ENCODE measurements at places on chromosomes 1 and 21.

- no peak for DNase-seq
These were observed 89.4 kb downstream of the PTPRU start for GRCh38 chr1:29325675-29326074.

DNA sequence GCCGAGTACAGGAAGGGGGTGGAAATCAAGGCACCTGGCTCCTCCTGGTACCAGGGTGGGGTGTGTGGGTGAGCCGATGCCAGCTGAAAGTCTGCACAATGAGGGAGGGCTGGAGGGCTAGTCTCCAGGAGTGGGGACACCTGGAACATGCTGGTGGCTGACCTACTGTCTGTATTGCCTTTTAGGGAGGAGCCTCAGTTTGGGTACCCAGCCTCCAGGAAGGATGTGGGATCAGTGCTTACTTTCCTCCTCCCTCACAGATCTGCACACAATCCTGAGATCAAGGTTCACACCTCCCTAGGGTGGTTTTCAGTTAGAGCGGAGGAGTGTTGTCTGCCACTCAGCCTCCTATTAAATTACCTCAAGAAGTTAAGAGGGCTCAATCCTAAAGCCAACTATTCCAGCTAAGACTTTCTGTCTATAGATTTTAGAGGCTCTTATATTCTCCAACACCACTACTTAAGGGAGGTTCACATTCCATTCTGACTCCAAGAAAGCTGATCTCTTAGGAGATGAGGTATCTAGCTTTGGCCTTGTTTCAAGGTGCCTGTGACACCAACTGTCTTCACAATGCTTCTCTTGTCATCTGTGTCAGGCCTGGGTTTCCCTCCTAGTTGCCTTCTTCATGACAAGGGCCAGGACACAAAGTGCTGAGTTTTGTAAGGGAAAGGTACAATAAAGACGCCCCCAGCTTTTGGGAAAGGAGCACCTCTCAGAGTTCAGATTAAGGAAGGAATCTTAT is 15.7 kb downstream of the SSR2 start:
- no peak for DNase-seq

DNA sequence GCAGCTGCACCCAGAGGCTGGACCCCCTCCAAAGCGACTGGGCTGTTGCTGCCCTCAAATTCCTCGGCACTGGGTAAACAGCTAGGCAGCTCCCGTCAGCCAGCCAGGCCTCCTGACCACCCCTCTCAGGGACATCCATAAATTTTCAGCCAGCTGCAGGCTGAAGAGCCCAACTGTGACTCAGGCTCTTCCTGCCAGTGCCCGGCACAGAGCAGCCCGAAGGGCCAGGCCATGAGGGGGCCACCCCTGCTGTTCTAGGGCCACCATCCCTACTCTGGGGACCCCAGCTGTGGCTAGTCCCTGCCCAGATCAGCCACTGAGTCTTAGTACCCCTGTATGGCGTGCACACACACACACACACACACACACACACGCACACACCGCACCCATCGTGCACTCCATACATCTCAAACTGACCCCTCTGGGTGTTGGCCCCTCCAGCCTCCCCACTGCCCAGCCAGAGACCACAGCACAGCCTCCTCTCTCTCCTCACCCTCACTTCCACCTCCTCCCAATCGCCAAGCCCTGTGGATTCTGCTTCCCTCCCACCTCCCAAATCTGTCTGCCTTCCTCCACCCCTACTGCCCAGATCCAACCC is 6.2 kb upstream of the LAPTM5 start:
- DNase-seq: no peak

GRCh38 chr1:53892911-53893310 is 1.1 kb upstream of the DIO1 start:
- DNase-seq: no peak

GRCh38 chr1:208476846-208477170 is 232.6 kb upstream of the PLXNA2 start:
- no peak for DNase-seq

GRCh38 chr1:184062640-184063286 is 11.2 kb downstream of the TSEN15 start:
- DNase-seq: no peak

Measured in stimulated activated CD4-positive, alpha-beta T cell treated with anti-CD3 and anti-CD28 coated beads, TNF-alpha, amount 100 ng/mL, for 24 hours (primary cell).